ENCODE measurements at places on chromosomes 6 and 20.

- DNase-seq, result no peak
These were observed 17.9 kb upstream of the TENT5A start for GRCh38 chr6:81770381-81770780.

- DNase-seq, result no peak
These were observed 260.1 kb upstream of the TAB2 start for GRCh38 chr6:149057464-149057840.

DNA sequence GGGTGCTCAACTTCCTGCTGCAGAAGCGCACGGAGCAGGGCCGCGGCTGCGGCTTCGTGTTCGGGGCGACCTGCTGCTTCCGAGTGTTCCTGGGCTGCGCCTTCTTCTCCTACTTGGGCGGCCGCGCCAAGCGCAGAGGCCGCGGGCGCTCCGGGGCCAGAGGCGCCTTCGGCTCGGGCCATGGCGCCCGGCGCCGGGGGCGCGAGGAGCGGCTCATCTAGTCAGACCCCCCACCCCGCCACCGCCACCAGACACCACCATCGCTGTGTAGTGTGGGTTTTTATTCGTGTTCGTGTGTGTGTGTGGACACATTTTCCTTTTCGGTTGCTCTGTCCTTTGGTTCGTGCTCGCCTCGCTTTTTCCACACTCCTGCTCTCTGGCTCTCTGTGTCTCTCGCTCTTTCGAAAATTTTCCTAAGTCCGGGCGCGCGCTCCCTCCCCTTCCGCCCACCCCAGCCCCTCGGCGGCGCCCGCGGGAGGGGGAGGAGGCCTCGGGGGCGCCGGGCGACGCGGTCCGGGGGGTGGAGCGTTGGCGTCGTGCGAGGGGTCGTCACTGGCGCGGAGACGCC is 38.1 kb downstream of the GNAS start:
- peak; percentile 61 for DNase-seq

DNA sequence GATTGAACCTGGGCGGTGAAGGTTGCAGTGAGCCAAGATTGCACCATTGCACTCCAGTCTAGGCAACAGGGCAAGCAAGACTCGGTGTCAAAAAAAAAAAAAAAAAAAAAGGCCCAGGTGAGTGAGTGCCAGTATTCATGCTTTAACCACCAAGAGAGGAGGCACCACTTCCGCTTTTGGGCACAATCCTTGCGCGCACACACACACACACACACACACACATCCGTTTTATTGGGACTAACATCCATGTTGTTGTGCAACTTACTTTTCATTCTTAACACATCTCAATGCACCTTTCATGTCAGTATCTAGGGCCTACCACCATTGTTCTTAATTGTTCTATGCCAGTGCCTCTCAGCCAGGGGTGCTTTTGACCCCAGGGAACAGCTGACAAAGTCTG is 263.0 kb downstream of the CDC5L start:
- DNase-seq, result no peak

DNA sequence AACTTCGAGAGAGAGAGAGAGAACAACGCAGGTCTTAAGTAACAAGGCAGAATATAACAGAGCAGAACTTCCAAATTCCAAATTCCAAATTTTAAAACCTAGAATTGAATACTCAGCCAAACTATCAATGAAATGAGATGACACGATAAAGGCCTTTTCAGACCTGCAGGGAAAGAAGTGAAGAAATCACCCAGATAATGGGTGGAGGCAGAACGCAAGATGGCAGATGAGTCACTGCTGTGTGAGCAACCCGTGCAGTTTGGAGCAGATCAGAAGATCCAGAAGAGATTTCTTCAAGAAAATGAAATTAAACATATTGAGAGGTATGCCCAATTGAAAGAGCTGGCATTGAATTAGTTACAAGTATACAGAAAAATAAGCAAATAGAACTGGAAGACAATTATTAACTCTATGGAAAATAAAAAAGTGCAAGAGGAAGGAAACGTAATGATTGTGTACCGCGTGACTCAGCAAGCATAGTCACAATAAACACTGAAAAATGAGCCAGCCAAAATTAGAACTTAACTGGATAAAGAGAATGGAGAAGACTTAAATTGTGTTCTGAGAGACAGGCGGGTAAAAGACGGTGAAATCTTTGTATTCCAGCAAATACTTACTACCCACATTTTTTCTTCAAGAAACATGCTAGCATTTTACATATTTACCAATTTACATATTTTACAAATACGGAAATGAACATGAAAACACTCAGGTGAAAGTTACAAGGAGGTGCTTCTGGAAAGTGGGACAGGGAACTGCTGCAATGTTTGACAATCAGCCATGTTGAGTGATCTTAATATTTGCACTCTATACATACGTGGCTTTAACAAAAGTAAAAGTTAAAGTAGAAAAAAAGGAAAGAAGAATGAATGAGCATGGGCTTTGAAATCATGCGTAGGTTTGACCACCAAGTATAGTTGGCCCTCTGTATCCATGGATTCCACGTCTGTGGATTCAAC is 87.9 kb upstream of the CDYL start:
- DNase-seq, result peak; percentile 76

DNA sequence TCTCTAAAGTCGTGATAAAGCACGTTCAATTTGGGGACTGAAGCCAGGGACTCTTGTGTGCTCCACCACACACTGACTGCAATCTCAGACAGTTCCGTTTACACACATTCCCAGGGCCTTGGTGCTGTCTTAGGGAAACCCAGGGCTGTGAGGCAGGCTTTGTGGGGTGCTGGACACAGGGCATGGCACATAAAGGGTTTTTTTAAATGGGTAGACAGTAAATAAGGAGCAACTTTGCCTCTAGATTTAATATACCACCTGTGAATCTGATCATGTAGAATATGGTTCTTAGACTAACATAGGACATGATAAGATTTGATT is 2.3 kb downstream of the ENTPD6 start:
- no peak for DNase-seq

DNA sequence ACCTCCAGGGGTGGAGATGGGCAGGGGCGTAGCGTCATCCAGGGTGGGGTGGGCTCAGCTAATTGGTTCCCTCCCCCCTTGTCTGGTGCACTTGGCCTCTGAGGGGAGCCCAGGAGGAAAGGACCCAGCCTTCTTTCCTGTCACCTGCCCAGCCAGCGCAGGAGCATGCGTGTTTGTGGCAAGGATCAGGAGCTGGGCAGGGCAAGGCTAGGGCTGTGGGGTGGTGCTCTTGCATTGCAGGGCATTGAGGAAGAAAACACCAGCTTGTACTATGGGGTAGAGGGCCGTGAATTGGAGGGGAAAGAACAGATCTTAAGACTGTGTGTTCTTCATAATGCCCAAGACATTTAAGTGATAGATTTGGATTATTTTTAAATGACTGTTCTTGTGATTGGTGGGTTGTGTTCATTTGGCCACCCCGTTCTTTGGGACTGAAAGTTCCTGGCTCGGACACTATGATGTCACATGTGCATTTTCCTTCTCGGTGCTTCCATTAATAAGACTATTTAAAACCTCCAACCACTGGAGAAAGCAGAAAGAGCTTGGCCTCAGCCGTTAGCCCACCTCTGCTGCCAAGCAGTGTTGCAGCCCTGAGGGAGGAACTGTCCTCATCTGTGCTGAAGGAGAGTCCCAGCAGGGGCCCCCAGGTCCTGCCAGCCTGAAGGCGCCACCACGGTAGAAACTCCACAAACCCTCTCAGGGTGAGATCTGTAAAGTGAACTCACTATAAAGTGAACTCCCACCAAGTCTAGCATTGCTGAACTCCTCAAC is 136.2 kb upstream of the INSM1 start:
- DNase-seq, result no peak

DNA sequence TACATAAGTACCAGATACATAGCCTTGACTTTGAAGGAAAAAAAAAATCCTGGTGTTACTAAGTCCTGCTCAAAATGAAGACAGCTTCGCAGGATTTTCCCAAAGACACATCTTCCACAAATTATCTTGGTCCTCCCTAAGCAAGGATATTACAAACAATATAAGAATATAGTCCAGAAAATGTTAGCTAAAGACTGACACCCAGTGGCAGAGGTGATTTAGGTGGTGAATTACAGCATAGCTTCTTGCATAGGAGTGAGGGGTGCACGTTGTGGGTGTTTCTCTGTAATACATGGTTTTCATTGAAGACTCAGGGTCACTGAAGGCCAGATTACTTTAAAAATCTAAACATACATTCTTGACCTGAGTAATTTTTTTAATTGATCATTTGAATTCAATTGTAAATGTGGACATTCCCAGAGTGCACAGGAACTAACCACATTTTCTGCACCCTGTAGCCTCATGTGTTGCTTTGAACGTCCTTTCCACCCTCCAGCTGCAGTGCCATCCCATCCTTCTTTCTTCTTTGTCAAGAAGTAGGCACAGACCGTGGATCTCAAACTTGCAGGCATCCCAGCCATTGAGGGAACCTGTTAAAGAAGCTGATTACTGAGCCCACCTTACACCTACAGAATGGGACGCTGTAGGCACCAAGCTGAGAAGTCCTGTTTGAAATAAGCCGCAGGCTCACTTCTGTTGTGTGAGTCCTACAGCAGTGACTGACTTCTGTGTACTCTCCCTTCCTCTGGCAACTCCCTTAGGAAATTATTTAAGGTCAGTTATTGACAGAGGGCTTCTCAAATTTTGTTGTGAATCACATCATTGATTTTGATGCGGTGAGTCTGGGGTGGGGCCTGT is 102.6 kb downstream of the PERP start:
- DNase-seq, result peak; percentile 19

GRCh38 chr20:46111028-46111835 is 6.9 kb upstream of the CD40 start:
- DNase-seq, result no peak

DNA sequence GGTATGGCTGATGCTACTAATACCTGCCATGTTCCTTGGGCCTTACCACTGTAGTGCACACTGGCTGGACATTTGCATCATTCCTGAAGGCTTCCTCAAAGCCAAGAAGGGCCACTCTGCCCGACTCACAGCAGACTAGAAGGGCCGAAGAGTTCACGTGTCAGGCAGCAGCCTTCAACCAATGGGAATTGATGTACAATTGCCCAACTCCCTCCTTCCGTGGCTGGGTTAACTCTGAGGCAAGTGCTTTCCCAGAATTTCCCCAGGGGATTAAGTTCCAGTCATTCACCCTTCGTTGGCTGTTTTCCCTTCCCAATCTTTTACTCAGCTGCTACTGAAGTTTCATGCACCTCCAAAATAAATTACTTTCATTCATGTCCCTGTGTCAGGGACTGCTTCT is 29.8 kb downstream of the PSMB9 start:
- DNase-seq, result no peak

DNA sequence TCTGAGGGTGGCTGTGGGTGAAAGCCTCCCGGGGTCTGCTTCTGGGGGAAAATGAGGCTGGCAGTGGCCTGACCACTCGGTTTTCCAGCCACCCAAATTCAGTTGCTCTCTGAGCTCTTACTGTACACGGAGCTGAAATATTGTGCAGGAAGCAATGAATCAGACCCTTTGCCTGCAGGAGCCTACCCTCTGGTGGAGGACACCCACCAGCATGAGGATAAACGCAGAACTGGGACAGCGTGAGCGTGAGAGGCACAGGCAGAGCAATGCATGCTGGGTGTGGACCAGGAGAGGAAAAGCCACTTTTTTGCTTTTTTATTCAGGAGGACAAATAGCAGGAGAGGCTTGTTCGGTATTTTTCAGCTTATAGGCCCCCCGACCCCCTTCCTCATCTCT is 298.0 kb downstream of the QKI start:
- no peak for DNase-seq

DNA sequence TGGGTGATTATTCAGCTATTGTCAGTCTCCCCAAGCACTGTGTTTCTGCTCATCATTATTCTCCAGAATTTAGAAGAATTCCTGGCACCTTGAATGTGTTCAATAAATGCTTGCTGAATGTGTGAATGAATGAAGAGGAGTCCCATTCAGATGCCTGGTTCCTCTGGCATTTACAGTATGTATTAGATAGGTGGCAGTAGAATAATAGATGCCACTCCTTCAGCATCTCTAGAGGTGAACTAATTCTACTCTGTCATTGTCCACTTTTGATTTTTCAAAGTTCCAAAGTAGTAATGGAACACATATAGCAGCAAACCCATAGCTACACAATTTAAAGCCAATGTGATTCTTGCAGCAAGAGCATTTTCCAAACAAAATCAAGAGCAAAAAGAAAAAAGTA is 118.9 kb upstream of the CEP162 start:
- no peak for DNase-seq

GRCh38 chr6:162336359-162336758 is 391.2 kb downstream of the PRKN start:
- DNase-seq, result no peak

DNA sequence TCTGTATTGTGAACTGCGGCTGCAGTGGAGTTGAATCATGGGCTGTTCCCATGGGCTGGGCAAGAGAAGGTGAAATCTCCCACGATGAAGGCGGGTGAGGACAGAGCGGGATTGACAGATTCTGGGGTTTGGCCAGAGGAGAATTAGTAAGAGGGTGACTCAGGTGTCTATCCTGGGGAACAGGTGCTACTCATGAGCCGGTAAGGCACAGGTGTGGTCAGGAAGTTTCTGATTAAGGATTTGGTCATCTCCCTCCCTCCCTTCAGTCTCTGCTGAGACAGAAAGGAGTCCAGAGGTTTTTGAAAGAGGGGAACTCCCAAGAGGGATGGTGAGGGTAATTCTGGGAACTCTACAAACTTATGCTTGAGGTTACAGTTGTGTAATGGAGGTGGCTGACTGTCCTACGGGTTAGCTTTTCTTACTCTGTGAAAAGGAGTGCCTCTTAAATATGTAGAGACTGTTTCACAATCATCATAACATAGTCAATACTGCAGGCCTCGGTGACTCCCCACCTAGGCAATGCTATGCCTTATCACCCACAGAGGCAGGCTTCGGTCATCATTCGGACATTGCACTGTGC is 31.5 kb downstream of the SERPINB1 start:
- DNase-seq, result no peak

DNA sequence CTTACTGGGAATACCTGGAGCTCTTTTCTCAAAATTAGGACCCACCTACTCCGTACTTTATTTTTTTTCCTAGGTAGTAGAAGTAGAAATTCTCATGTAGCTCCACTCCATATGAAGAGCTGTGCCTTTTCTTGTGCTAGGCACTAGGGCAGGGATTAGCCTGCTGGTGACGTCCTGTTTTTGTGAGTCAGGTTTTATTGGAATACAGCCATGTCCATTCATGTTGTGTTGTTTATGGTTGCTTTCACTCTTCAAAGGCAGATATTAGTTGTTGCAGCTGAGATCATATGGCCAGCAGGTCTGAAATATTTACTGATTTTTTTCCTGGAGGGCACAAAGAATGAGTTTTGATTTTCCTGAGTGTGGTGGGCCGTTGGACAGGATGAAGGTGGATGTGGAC is 20.5 kb downstream of the XRN2 start:
- DNase-seq, result peak; percentile 33

GRCh38 chr6:37928217-37928616 is 108.7 kb downstream of the ZFAND3 start:
- no peak for DNase-seq

DNA sequence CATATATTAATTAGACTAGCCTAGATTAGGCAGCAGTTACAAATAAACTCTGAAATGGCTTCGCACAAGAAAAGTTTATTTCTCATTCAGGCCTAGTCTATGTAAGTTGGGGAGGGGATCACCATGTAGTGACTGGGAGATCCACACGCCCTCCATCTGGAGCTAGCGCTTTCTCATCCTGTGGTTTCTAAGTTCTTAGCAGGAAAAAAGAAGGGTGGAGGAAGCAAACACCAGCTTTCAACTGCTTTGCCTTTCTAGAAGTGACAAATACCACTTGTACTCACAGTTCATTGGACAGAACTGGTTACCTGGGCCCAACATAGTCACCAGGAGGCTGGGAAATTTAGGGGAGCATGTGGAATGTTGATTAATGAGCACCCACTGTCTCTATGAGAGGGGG is 46.6 kb downstream of the NDUFAF5 start:
- no peak for DNase-seq

Measured in A549 (cell line).